Stimulated activated CD8-positive, alpha-beta memory T cell treated with anti-CD3 and anti-CD28 coated beads, Interleukin-7, amount 100 ng/mL, for 24 hours (primary cell): ENCODE measurements at places on chromosomes 4 and X.

DNA sequence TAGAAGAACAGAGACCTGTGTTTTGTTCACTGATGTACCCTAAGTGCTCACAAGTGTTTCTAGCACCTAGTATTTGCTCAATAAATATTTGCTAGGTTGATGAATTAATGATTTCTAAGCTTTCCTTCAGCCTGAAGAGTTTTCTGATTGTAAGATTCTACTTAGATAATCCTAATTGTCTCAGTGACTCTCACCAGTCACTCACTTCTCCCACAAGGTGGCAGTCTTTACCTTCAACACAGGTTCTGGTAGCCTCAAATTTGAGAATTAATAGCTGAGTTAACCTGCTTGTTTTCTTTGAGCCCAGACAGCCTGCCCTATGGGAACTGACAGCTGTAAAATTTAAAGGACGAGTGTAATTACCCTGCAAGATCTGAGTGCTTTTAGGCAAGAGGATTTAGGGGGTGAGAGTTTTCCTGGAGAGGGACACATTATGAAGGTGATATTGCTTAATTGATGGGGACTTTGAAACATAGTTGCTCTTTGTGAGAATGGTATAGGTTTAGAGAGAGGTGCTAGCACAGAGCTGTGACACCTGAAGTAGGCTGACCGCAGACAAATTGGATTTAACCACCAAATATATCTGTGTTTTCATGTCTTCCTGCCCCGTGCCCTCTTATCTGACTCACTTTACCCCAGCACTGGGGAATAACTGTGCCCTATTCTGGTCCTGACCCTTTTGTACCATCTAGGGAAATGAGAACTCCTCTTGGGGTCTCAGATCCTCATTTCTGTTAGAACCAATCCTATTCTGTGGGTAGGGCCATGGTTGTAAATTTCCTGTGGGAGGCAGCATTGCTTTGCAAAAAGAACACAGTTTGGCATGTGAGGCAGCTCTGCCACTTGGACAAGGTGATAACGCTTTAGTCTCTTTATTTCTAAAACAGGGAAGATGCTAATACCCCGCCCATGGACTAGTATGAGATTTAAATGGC is 27.7 kb downstream of the CD38 start:
- DNase-seq, result no peak

DNA sequence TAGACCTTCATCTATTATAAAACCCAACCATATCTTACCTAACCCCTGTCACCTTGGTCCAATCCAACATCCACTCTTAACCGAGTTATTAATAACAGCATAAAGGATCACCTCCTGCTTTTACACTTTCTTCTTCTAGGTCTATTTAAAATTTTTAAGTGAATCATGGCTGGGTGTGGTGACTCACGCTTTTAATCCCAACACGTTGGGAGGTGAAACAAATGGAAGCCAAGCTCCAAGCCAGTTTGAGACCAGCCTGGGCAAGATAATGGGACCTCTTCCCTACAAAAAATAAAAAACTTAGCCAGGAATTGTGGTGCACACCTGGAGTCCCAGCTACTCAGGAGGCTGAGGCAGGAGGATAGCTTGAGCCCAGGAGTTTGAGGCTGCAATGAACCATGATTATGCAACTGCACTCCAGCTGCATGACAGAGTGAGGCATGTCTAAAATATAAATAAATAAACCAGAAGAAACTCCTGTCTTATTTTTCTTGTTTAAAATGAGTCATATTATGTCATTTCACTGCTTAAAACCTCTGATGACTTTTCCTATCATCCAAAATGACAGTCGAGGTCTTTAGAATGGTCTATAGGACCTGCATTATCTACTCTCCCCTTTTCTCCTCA is 188.4 kb downstream of the GASK1B start:
- DNase-seq, result no peak

- no peak for DNase-seq
These were observed 209.3 kb downstream of the CHIC2 start for GRCh38 chr4:53854991-53855568.

DNA sequence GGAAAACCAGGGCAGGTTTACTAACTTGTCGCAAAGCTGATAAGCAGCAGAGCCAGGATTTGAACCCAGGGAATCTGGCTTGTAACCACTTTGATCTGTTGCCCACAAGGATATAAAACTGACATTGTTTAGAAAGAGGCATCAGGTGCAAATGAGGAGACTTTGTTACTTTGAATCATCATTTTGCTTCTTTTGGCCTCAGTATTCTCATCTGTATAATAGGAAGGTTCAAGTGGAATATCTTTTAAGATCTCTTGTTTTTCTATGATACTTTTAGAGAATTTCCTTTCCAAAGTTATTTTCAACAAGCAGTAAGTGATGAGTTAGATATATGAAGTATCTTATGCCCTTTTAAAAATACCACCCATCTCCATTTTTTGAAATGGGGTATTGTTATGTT is 57.8 kb upstream of the NAP1L5 start:
- no peak for DNase-seq

DNA sequence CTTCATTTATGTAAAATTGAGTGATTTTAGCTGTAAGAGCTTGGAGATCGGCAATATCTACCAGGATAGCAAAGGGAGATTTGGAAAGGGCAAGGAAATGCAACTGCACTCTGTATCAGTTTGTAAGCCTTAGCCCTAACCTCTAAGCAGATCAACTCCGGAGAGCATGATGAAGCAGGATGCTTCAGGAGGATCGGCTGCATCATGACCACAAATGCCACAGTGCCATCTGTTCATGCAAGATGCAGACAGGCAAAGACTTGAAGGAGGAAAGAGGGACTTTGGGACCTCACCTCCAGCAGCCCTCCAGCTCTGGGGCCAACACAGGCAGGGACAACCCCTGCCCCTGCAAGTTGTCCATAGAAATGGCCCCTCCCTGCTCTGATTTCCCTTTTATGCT is 377.6 kb upstream of the GATB start:
- DNase-seq, result no peak

DNA sequence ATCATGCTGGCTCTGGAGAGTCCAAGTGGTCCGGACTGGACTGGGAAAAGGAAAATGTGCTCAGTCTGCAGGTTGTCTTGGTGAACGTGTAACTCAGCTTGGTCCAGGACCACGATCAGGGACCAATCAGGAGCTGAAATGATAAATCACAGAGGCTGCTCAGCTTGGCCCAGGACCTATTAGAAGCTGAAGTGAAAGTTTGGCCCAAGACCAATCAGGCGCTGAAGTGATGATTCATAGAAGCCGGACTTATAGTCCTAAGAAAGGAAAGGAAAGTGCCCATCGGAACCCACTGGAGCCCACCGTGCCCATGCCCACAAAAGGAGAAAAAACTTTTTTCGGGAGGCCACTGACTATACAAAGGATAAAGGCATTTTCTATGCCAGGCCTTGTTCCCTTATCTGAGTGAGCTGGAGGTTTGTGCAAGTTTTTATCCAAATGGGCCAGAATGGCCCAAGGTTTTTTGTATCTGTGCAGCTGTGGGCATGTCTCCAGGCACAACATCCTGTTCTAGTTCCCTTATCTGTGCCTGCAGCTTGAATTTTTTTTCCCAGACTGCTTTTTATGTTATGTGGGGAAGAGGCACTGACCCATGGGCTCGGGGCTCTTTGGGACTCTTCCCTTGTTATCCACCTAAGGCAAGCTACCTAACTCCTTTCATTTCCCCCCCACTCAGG is 194.4 kb downstream of the FAM133A start:
- no peak for DNase-seq

- DNase-seq, result no peak
These were observed 153.8 kb upstream of the RAPGEF2 start for GRCh38 chr4:158949099-158949498.

DNA sequence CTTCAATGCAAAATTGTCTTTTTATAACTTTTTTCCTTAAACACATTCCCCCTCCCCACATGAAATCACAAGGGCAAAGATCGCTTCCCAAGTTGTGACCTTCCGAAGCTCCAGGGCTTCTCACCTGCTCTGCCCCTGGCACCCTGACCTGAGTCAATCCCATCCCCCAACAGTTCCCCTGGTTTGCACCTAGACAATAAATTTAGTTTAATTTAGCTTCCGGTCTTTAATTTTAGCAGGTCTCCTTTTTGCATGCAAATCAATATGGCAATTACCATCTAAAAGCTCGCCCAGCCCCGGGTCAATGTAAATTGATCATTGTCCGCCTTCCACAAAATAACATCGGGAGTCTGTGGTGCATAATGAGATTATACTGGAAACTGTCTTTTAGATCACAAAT is 6.8 kb downstream of the BCOR start:
- no peak for DNase-seq

DNA sequence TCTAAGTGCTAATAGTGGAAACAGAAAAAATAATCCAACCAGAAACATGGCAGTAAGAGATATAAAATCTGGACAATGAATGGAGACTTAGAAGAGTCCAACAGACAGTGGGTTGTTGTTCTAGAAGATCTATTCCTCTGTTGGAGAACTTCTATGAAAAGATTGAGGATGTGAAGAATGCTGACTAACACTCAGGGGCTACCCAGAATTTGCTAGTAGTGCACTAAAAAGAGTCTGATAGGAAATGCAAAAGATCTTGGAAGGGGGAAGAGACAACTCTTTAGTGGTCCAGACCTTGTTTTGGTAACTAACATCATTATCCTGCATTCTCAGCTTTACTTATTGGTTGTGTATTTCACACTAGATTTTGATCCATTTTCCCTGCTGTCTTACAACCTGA is 77.9 kb downstream of the SMARCA1 start:
- no peak for DNase-seq

GRCh38 chr4:165879641-165880040 is 6.6 kb downstream of the TLL1 start:
- no peak for DNase-seq

- DNase-seq, result no peak
These were observed 4.5 kb downstream of the APLN start for GRCh38 chrX:129650183-129650689.

DNA sequence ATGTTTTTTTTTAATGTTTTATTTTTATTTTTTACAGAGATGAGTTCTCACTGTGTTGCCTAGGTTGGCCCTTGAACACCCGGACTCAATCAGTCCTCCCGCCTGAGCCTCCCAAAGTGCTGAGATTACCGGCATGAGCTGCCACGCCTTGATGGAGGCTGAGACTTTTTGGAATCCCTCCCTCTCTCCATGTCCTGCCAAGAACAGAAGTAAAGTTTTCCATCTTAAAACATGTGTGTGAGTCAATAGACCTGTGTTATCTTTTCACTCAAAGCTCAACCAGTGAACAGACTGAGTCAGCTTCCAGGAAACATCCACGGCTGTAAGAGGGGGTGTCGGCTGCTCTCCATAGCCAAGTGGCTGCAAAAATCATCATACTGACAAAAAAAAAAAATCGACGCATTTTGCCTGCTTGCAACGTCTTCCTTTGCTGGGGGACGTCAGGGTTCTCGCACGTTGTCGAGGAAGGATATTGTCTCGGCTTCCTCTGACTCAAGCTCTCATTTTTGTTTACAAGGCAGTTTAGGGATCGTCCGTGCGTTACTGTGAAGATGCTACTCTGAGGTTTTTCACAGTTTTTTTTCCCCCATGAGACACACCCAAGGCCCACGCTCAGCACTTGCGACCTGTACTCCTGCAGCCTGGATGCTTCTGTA is 10.0 kb upstream of the ASMTL start:
- DNase-seq, result no peak

GRCh38 chr4:185896817-185897488 is 85.0 kb upstream of the SORBS2 start:
- no peak for DNase-seq

GRCh38 chr4:110347805-110348204 is 128.2 kb upstream of the ENPEP start:
- no peak for DNase-seq

DNA sequence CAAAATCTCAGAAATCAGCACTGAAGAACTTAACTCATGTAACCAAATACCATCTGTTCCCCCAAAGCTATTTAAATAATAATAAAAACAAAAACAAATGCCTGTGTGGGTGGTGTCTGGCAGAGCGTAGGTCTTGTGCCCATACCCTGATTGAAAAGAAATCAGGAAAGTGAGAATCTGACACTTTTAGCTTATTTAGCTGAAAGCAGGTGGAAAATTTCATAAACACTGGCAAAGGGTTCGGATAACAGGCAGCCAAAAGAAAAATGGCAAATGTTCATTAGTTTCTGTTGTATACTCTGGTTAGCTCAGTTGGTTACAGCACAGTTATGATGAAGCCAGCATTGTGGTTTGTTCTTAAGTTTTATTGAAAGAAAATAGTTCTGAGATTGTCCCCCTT is 48.3 kb downstream of the REPS2 start:
- no peak for DNase-seq

DNA sequence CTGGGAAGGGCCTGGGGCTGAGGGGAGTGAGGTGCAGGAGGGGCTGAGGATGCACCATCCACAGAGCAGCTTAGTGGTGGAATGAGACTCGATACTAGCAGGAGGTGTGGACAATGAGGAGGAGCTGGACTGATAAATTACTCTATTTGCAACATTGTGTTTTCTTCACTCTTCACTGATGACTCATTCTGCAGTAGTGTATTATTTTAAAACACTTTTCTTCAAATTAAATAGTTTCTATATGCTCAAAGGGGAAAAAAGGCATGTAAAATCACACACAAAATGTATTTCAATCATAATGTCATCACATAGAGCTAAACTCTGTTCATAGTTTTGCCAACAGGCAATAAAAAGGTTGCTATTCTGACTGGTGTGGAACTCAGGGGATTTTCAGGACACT is 467.0 kb upstream of the CTSO start:
- DNase-seq, result no peak

DNA sequence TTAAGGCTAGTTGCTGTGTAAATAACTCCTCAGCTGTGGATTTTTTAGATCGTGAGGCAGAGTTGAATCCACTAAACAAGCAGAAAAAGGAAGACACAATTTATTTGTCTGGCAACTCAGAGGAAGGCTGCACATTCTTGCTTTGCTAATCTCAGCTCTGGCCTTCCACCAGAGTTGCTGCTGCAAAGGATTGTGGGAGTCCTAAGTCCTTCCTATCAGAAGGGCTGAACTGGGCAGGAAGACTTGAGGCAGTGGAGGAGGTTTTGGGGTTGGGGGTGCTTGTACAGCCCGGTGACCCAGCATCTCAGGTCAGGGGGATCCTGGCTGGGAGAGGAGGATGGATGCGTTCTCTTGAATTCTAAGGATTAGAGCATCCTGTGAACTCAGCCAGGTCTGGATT is 11.0 kb upstream of the VSIG1 start:
- no peak for DNase-seq

DNA sequence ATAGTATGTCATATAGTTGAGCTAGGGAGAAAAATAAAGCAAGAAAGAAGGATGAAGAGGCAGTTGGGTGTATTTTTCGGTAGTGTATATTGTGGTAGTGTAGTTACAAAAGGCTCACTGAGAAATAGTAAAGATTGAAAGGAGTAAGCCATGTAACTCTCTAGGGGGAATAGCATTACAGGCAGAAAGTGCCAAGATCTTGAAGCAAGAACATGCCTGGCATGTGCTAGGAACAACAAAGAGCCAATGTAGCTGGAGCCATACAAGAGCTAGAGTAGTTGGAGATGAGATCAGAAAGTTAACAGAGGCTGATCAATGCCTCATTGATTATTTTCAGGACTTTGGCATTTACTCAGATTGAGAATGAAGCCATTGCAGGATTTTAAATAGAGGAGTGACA is 3.0 kb downstream of the ABCE1 start:
- DNase-seq, result no peak

GRCh38 chrX:135521405-135522131 is 1.1 kb downstream of the INTS6L start:
- peak; percentile 41 for DNase-seq

- no peak for DNase-seq
These were observed 27.7 kb downstream of the HAND2 start for GRCh38 chr4:173502282-173502681.
